ENCODE measurements at places on chromosomes 4 and X. TPM values are rescaled to one million over a fixed set of nuclear protein-coding genes. Genes with fewer than 3 reads are reported as not detected.
A peak's percentile ranks its signal among the peaks of the same experiment; 100 is the strongest.

TENM3 gene
- total RNA-seq, result 49.1 TPM

RAP2C gene
- total RNA-seq, result 52.7 TPM

AADAT gene
- total RNA-seq, result 14.6 TPM

ADGRG4 gene
- total RNA-seq, result not detected

- DNase-seq, result no peak
These were observed 88.1 kb downstream of the RTL5 start for GRCh38 chrX:72043636-72044035.

GRCh38 chr4:31474221-31474620 lies 754.1 kb downstream of the PCDH7 start:
- DNase-seq, result no peak

GRCh38 chrX:130916636-130917422 lies 13.8 kb upstream of the ENOX2 start:
- peak; percentile 45 for DNase-seq

DNA sequence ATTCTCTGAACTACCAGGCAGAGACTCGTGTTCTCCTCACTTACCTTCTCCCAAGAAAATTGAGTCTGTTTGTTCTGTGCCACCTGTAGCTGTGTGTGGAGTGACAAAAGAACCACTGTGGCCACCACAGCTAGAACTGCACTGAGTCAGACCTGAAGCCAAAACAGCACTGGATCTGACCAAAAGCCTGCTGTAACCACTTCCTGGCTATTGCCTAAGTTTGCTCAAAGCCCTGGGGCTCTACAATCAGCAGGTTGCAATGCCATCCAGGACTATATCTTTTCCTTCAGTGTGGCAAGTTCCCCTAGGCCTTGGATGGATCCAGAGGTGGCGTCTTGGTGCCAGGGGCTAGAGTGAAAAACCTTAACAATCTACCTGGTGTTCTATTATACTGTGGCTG lies 449.1 kb downstream of the FAM133A start:
- DNase-seq, result no peak

- no peak for DNase-seq
These were observed 177.7 kb downstream of the RAPGEF2 start for GRCh38 chr4:159280442-159281172.

DNA sequence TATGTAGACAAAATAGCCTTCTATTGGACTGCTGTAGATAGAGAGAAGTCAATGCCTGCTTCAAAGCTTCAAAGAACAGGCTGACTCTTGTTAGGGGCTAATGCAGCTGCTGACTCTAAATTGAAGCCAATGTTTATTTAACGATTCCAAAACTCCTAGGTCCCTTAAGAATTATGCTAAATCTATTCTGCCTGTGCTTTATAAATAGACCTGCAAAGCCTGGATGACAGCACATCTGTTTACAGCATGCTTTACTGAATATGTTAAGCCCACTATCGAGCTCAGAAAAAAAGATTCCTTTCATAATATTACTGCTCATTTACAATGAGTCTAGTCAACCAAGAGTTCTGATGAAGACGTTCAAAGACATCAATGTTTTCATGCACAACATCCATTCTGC lies 54.8 kb upstream of the RBMXL3 start:
- no peak for DNase-seq

GRCh38 chr4:72112514-72113156 lies 80.8 kb downstream of the NPFFR2 start:
- DNase-seq, result no peak

GRCh38 chrX:136067097-136067496 lies 80.2 kb upstream of the FHL1 start:
- DNase-seq, result no peak

GRCh38 chr4:158080354-158080753 lies 92.5 kb downstream of the GASK1B start:
- DNase-seq, result no peak

DNA sequence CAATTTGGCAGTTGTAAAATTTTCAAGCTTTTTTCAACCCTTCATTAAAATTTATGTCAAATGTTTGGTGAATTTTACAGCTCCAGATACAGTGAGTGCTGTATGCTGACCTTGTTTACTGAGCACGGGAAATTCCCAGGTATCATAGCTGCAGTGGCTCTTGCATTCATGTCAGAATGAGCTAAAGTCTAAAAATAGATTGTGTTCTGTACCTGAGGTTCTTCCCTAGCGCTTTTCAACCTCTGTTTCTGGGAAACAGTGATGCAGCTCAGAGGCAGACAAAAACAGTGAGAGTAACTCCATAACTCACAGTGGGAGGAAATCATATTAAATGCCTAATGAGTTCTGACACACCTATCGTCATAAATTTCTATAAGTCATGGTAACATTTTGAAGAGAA lies 393.8 kb upstream of the GNPDA2 start:
- no peak for DNase-seq

DNA sequence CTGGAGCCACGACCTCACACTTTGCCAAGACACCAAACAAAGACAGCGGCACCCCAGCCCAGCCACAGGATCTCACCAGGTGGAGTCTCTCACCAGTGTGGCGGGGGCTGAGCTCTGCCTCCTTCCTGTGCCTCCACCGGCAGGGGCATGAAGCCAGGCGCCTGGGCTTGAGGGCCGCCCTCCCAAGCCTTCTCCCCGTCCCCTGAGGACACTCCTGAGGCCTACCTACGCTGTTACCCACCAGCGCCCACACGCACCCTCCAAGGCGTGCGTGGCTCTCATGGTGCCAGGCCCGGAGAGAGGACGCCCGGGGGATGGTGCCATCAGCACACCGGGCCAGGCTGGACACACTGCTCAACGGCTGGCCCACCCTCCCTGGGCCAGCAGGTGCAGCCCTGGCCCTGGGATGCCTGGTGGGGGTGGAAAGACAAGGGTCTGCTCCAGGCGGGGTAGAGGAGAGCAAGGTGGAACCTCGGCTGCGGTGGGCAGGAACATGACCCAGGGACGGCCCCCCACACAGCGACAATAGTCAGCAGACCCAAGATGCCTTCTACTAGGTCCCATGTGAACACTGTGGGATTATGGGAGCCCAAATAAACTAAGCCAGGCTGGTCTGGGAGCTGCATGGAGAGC lies 22.1 kb downstream of the NELFA start:
- DNase-seq, result no peak

DNA sequence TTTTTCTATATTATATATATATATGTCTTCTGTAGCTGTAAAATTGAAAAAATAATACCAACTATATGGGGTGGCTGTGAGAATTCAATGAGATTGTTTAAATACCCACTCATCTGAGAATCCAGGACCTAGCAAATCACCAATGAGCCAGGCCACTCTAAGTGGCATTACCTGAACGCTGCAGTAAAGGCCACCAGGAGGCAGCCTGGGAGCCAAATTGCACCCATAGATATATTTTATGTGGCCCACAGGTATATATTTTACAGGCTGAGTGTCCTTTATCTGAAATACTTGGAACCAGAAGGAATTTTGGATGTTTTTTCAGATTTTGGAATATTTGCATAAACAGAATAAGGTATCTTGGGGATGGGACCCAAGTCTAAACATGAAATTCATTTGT lies 58.2 kb upstream of the C4orf50 start:
- no peak for DNase-seq

- DNase-seq, result no peak
These were observed 332.0 kb downstream of the GRXCR1 start for GRCh38 chr4:43224559-43224958.

DNA sequence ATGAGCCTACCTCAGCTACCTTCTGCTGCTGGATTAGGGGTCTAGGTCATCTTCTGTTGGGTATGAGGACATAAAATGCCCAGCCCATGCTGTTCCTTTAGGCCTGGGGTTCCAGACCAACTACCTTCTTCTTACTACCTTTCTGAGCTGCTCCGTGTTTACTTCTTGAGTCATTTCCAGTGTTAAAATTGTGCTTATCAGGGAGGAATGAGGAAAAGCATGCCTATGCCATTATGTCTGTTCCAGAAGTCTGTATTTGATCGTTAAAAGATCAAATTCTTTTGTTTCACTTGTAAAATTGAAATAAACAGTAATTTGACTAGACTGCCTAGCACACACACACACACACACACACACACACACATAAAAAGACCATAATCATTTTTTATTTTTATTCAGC lies 1912.7 kb upstream of the TENM3 start:
- no peak for DNase-seq
